ENCODE measurements at places on chromosomes 5 and 9.

GRCh38 chr5:31819926-31820516 lies 181.1 kb downstream of the PDZD2 start:
- DNase-seq, result peak; percentile 16

- peak; percentile 33 for DNase-seq
Measured at GRCh38 chr5:83551821-83552220, 80.3 kb downstream of the VCAN start.

- no peak for DNase-seq
Measured at GRCh38 chr5:75405296-75405695, 68.3 kb downstream of the HMGCR start.

DNA sequence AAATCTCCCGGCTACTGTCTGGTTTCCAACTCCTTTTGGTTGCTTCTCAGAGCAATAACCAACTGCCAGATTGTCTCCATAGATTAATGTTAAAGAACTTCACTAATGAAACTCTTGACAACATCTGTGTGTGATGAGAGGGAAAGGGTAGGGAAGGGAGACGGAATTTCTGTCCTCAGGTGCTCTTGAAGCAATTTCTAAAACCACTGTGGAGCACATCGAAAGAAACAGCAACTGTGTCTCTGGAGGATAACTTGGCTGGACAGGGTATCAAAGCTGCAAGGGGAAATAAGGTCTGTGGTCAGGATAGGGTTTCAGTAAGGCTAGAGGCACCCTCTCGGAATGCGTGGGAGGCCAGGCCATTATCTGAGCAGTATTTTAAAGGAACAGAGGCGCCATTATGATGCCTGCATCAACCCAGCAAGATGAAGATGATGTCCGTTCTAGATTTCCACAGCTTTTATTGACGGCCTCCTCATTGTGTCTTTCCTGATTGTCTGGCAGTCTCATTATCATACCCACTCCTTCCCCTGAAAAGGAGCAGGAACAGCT lies 76.6 kb downstream of the RORB start:
- peak; percentile 40 for DNase-seq

DNA sequence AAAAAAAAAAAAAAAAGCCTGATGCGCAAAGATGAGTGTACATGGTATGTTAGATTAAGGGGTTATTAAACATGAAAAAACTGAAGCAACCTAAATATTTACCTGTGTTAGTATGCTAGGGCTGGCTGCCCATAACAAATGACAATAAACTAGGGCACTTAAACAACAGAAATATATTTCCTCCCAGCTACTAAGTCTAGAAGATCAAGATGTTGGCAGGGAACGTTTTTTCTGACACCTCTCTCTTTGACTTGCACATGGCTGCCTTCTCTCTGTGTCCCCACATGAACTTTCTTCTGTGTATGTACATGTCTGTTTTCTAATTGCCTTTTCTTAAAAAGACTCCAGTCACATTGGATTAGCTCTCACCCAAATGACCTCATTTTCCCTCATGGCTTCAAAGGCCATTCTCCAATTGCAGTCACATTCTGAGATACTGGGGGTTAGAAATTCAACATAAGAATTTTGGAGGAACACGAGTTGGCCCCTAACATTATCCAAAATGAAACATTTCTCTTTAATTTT lies 694.5 kb downstream of the CDH9 start:
- DNase-seq, result no peak

GRCh38 chr9:107739601-107740082 lies 250.1 kb upstream of the KLF4 start:
- peak; percentile 83 for DNase-seq

GRCh38 chr9:16258708-16259107 lies 611.8 kb downstream of the BNC2 start:
- no peak for DNase-seq

- no peak for DNase-seq
Measured at GRCh38 chr5:28468166-28468565, 1429.8 kb upstream of the CDH9 start.

DNA sequence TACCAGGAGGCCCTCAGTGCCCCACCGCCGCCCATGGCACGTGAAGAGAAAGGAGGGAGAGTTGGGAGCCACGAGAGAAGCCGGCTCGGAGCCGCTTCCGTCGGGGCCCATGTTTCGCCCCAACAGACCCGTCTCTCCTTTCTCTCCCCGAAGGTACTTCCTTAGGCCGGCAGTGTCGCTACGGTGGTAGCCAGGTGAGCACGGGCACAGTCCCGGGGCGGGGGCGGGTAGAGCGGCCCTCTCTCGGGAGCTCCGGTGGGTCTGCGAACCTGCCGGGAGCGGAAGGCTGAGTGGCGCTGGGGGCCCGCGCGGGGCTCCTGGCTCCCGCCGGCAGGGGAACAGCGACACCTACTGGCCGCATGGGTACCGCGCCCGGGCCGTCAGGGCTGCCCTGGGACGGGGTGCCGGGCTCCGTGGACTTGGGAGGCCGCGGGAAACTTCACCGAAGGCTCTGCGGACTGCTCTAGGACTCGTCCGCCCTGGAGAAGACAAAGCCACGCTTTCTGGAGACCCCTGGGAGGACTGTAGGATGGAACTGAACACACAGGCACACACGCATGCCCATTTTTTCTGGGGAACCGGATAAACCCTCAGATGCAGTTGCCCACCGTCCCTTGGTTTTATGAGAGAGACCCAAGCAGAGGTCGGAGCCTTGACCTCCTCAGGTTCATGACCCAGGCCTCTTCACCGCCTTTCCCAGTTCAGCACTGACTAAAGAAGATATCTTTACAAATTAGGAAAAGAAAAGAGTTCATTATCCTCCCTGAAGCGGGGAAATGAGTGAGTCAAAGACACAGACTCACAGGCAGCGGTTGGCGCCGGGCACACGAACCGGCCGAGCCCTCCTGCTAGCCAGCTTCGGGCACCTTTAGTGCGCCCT lies 202.5 kb downstream of the MEF2C start:
- peak; percentile 96 for DNase-seq

- DNase-seq, result no peak
Measured at GRCh38 chr5:33008751-33009418, 297.8 kb downstream of the NPR3 start.

DNA sequence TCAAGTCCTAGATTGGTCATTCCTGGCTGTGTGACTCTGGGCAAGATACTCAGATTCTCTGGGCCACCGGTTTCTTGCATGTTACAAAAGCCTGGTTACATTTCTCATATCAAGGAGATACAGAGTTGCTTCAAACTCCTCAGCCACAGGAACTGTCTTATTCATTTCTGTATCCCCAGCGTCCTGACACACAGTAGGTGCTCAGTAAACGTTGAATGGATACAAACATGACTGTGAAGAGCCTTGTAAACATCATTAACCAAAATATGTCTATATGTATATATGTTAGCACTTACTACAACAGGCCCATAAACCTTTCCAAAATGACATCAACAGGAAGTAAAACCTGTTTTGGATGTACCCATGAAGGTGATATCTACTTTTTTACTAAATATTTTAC lies 1.6 kb downstream of the CLTB start:
- DNase-seq, result no peak

- peak; percentile 13 for DNase-seq
Measured at GRCh38 chr5:76290321-76290757, 112.7 kb upstream of the IQGAP2 start.

DNA sequence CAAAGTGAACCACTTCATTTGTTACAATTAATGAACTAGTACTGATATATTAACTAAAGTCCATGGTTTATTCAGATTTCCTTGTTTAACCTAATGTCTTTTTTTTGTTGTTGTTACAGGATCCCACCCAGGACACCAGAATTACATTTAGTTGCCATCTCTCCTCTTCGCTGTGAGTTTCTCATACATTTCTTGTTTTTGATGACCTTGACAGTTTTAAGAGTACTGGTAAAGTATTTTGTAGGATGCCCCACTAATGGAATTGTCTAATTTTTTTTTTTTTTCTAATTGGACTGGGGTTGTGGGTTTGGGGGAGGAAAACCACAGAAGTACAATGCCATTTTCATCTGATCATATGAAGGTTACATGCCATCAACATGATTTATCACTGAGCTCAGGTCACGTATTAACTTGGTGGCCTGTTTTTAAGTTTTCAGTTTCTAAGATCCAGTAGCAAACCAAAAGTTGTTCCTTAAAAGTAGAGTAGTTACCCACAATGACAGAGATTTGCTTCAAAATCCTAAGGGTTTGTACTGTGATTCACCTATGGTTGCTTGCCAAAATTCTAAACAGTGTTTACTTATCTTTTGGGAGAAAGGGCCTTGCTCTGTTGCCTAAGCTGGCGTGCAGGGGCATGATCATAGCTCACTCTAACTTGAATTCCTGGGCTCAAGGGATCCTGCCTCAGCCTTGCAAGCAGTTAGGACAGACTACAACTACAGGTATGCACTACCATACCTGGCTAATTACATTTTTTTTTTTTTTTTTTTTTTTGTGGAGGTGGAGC lies 4.5 kb upstream of the OTULIN start:
- peak; percentile 36 for DNase-seq

DNA sequence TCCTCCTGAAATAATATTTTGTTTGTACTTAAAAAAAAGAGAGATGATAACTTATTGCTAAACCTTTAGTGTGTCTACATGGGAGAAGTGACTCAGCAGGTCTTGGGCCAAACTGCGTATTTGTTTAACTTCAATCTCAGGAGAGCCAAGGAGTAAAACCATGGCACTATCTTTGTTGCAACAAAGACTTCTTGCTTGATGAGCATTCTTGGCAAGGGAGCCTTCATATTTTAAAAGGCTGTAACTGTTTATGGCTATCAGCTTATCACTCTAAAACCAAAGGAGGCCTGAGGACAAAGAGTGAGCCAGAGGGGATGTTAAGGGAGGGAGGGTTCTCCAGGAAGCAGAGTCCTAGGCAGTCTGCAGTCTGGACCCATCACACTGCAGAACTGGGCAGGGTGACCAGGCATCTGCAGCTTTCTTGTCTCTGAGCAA lies 216.2 kb upstream of the S1PR3 start:
- DNase-seq, result peak; percentile 75

GRCh38 chr9:126474786-126475485 lies 138.8 kb upstream of the LMX1B start:
- DNase-seq, result peak; percentile 53

DNA sequence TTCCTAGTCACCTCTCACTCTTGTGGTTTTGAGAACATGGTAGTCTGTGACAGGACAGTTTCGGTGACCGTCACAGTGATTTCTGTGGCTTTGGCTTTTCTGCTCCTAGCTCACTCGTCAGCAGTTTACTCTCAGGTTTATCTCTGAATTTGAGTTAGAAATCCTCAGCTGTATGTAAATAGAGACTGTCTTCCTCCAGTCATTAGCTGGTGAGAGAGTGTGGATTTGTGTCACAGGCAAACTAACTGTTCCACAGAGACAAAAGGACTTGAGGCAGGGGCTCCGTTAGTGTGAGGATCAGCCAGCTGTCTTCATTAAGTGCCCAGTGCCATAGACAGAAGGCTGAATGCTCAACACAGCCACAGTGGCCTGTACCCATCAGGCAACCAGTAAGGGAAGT lies 131.4 kb downstream of the CD180 start:
- no peak for DNase-seq

DNA sequence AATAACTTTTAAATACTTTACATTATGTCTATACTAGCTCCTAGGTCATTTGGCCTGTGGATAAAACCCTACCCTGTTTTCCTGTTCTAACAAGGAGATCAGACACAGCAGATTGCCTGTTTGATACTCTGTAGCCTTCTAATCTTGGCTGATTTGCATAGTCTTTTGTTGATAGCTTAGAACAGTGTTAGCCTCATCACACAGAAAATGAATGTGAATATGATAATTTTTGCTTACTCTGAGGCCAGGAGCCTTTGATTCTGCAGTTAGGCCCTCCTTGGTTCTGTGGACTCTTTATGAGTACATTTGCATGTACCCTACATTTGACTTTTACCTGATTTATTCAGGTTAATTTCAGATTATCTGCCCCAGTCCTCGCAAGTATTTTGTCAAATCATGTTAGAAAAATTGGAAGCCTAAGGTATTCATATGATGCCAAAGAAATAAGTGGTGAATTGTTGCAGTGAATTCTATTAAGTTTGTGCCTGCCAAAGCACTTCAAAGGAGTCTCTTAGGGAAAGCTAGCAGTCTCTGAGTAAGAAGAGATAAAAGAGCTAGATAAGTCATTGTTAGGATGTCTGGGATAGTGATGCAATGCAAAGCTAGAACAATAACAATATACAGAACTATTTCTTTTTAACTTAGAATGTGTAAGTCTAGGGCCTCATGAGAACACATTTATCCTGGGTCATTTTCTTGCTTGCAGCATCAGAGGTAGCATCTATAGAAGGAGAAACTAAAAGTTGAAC lies 56.4 kb downstream of the SCAMP1 start:
- no peak for DNase-seq

GRCh38 chr5:110356677-110357076 lies 369.8 kb downstream of the TMEM232 start:
- peak; percentile 23 for DNase-seq

- no peak for DNase-seq
Measured at GRCh38 chr5:139418793-139419192, 14.9 kb upstream of the SPATA24 start.

GRCh38 chr5:43288269-43288831 lies 24.9 kb downstream of the HMGCS1 start:
- DNase-seq, result no peak

DNA sequence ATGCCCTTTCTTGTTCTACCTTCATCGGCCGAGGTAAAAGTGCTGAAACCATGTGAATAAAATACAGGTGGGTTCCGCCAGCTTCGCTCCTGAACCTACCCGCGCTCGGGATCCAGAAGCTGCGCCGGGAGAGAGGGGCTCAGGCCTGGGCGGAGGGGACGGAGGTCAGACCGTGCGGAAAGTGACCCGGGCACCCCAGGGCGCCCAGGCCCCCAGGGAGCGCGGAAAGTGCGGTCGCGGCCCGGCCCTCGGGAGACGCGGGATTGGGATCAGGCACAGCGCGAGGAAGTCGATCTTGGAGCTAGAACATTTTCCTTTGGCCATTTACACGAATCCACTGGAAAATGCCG lies 329 bp downstream of the SYK start:
- DNase-seq, result no peak

- no peak for DNase-seq
Measured at GRCh38 chr9:108816037-108816436, 39.7 kb downstream of the ACTL7B start.

DNA sequence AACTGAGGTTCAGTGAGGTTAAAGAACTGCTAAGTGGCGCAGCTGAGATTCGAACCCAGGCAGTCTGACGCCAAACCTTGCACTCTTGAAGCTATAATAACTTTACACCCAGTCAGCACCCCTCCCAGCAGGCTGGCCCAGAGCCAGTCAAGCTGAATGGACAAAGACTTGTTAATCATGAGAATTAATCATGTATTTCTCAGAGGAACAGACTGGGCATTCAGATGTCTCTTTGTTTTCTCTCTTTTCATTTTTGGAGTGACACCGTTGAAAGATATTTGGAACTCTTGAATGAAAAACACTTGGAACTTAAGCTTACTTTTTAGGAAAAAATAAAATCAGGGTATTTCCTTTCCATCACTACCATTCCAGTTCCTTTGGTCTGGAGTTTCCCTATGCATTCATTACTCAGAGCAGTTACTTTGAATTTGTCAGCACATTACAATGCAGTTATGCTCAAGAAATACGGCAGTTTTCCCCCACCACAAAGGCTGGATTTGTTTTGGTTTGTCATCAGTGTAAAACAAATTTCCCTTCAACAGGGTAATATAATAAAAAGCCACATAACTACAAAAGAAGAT lies 22.6 kb upstream of the MAMDC2 start:
- peak; percentile 94 for DNase-seq

- no peak for DNase-seq
Measured at GRCh38 chr5:38752012-38752536, 93.7 kb upstream of the OSMR start.

Data from astrocyte of the hippocampus (primary cell).